Stimulated activated CD4-positive, alpha-beta T cell treated with anti-CD3 and anti-CD28 coated beads, Interleukin-1b, Interleukin-23, amount 100 ng/mL, for 1 hour (primary cell): ENCODE measurements at places on chromosomes 5 and 9.

DNA sequence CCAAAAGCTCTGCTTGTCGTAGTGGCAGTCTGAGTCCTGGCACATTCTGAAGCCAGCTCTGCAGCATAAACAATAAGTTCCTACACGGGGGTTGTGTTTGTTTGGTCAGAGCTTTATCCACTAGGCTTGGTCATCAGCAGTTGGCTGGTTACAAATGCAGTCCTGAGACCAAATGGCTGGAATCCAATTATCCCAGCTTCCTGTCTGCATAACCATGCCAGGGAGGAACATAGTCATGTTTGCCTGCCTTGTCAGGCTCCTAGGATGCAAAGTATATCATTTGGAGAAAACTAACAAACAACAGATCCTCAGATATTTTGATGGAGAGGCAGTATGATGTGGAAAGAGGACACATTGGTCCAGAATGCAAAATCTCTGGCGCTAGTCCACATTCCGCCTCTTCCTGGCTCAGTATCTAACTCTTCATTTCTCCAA, 85.8 kb downstream of the FBXO38 start:
- no peak for DNase-seq

DNA sequence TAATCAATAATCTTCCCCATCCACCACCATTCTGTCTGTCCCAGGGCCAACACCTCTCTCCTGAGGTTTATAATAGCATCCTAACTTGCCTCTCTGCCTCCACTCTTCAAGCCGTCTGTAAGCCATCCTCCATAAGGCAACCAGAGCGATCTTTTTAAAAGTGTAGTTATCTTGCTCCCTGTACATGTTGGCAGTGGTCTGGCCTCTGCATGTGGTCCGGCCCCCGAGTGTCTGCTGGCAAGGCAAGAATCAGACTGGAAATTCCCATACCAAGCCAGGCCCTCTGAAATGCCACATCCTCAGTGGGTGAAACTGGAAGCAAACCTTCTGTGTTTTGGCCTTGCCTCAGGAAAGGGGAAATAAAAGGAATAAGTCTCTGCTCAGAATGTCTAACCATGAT, 17.0 kb downstream of the TTLL11 start:
- no peak for DNase-seq

DNA sequence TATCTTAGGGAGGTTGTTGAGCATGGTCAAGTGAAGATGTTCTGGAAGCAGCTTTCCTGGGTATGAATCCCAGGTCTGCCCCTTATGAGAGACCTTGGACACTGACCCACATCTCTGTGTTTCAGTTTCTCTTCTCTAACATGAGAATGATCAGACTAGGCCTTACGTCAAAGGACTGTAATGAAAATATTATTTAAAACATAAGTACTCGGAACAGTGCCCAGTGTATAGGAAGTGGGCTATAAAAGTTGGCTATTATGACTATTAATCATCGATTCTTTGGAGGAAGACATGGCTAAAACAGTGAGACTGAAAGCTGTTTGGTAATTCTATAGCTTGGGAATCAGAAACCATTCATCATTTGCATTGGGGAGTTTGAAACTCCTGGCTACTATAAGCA, 65.3 kb upstream of the MYO10 start:
- DNase-seq = no peak

- DNase-seq = no peak
Measured at GRCh38 chr5:137612576-137612975, 113.5 kb upstream of the SPOCK1 start.

GRCh38 chr5:106797996-106798395, 872.7 kb downstream of the EFNA5 start:
- no peak for DNase-seq

DNA sequence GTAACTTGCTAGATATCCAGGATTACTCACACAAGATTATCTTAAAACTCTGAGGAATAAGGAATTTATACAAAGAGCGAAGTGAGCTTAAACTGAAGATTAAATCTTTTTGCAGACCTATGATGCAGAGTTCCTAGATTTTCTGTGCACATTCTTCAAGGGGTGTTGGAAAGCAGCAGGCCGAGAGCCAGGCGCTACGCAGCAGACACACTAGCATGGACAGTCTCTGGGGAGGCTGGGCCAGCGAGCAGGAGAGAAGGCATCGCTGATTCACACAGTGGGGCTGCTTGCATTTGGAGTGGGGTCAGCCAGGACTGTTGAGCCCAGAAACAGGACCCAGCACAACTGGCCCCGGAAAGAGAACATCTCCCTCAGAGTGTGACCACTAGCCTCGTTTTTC, 136.3 kb downstream of the ADAMTS16 start:
- no peak for DNase-seq

GRCh38 chr5:73027361-73027760, 71.5 kb downstream of the FCHO2 start:
- DNase-seq = no peak

GRCh38 chr9:124356745-124357390, 58.4 kb downstream of the PSMB7 start:
- DNase-seq = no peak

DNA sequence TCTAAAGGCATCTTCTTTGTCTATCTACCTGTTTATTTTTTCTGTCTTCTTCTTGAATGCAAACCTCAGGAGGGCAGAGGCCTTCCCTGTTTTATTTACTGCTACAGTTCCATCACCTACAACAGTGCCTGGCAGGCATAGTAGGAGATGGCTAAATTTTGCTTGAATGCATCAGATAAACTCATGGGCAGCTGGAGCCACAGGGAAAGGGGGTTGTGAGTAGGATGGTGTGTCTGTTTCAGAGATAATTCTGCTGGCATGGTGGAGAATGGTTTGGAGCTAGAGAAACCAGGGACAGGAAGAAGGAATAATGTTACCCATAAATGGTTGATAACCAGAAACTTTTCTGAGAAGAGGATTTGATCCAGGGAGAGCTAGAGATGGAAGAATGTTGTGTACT, 189.8 kb upstream of the BRINP1 start:
- no peak for DNase-seq

- DNase-seq = no peak
Measured at GRCh38 chr9:6051511-6051950, 36.1 kb upstream of the RANBP6 start.

DNA sequence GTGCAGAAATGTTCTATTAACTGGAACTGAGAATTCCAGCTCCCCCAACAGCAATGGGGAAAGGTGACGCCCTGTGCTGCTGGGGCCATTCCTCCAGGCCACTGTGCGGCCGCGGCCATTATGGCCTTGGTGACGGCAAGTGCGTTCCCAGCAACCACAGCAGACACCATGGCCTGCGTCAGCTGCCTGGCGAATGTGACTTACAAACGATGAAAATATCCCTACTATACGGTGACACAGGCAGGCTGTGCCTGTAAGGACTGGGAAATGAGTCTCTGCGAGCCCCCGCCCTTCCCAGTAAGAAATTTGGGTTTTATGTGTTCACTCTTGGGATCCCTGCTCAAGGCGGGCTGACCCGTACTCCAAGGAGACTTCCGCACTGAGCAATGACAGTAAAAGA, 20.6 kb downstream of the CLPTM1L start:
- no peak for DNase-seq

- no peak for DNase-seq
Measured at GRCh38 chr9:97852399-97853055, 499 bp upstream of the FOXE1 start.

- DNase-seq = no peak
Measured at GRCh38 chr5:59296317-59297264, 596.9 kb downstream of the PDE4D start.

- DNase-seq = no peak
Measured at GRCh38 chr5:19536387-19536786, 451.6 kb downstream of the CDH18 start.

GRCh38 chr5:116032094-116032517, at the start of gene ARL14EPL:
ARL14EPL (plus strand) TSS chr5:116032472; CDS start chr5:116051466, 18,994 bp downstream.
- no peak for DNase-seq

GRCh38 chr9:135951889-135952663, 9.1 kb downstream of the UBAC1 start:
- DNase-seq = no peak

DNA sequence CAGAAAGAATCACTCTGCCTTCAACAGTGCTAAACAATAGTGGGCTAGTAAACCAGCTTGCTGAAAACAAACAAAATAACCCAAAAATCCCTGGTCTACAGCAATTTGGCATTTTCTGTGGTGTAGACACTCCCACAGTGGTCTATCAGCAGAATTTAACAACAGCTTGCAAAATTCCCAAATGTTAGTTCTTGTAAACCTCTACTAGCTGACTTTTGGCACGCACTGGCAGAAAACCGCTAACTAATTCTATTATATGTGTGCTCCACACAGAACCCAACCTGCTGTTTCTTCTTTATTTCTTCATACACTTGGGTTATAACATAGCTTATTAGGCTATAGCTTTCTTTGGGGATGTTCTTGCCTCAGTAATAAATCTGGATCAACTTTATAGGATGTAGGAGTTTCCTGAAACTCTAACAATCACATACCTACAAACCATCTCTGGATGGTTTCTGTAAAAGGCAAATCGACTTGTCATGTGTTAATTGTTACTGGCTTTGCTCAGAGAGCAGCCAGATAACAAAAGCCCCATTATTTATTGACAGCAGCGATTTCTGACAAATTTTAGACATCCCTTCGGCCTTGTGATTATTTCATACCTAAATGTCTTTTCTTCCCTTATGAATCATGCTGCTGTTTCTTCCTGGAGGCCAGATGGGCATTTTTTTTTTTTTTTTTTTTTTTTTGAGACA, 82.7 kb upstream of the NAA35 start:
- no peak for DNase-seq

- DNase-seq = no peak
Measured at GRCh38 chr5:154059039-154059430, 20.3 kb downstream of the MFAP3 start.

DNA sequence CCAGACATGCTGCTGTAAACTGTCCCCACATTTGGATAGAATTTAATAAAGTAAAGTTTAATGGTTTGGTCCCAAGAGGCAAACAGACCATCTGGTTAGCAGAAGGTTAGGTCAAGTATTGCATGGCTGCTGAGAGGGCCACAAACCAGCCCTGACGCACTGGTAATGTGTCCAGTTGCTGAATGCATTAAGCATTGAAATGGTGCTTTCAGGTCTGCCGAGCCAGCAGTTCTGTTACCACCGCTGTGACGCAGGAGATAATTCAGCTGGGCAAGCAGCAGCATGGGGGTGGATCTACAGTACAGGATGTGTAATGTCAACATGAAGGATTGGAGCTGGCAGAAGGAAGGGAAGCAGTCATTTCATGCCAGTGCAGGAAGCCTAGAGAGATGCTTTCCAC, 16.0 kb downstream of the ZNF462 start:
- DNase-seq = no peak

- no peak for DNase-seq
Measured at GRCh38 chr5:176646707-176647029, 616 bp upstream of the TSPAN17 start.

- no peak for DNase-seq
Measured at GRCh38 chr5:14270209-14270702, 127.1 kb downstream of the TRIO start.

DNA sequence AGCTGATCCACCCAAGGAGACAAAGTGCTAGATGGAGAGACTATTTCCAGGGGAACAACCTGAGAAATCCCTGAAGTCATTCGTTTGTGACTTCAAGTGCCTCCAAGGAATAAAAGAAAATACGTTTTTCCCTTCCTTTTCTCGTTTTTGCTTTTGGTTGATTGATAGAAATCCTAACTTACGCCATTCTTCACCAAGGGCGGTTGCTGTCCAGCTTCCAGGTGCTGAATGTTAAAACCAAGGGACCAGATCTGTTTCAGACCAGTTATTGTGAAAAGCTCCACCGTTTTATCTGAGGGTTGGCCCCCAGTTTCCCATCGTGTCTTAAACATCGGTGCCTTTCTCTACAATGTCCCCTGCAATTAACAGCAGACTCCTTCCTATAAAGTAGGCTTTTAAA, 600.7 kb upstream of the SGCD start:
- DNase-seq = no peak

GRCh38 chr9:2180154-2180553, 165.0 kb downstream of the SMARCA2 start:
- no peak for DNase-seq

DNA sequence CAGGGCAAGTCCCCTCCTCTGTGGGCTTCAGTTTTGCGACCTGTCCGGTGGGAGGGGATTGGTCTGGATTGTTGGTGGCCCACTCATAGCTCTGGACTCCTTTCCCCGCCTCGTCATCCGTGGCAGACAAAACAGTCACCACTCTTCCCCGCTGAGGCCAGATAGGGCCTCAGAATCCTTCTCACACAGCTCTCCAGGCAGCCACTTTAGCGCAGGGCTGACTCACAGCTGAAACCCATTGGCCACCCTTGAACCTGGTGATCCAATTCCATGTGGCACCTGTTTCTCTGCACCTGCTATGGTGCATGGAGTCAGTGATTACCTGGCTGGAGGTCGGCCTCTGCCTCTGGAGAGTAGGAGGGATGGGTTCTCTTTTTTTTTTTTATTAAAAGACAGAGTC, 15.8 kb upstream of the CACFD1 start:
- DNase-seq = no peak

- no peak for DNase-seq
Measured at GRCh38 chr9:18746631-18747030, 272.7 kb downstream of the ADAMTSL1 start.

DNA sequence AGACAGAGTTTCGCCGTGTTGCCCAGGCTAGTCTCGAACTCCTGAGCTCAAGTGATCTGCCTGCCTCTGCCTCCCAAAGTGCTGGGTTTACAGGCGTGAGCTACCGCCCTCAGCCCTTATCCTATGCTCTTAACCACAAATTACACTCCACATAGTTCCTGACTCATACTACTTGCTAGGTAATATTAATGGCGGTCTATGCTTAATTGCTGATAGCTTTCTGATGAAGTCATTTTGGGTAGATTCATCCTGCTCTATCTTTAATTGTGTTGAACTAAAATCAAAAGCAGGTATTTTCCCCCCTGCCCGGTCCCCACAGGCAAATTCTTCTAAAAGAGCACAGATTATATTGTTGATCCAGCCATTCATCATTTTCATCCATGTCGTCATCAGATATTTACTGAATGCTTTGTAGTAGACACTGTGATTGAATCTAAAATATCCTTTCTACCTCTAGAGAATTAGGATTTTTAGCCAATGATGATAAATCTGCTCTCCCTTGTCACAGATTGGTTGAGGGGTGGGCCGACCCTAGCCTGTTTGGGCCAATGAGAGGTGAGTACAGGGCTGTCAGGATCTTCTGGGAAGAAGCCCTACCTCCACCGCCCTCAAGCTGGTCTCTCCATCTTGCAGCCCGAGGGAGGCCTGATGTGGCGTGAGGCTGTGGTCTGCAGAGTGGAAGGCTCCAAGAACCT, 144.8 kb downstream of the NR3C1 start:
- no peak for DNase-seq

DNA sequence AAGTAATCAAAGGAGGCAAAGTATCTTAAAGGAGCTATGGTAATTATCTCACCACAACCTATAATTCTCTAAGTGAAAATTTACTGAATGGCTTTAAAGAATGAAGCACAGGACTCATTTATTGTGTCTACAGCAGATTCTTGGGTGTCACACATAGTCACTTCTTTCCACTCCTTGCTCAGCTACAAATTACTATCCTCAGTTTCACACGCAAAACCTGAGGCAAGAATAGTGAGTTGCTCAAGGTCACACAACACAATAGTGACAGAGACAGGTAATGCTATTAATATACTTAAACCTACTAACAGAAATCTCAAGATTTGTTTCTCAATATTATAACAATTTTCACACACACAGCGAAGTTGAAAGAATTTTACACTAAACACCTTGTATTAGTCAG, 120.9 kb upstream of the STK32A start:
- no peak for DNase-seq

- no peak for DNase-seq
Measured at GRCh38 chr5:140258016-140258415, 44.9 kb downstream of the PFDN1 start.

- DNase-seq = no peak
Measured at GRCh38 chr9:79809316-79809876, 237.6 kb downstream of the TLE4 start.

GRCh38 chr9:111094958-111095357, 56.7 kb upstream of the LPAR1 start:
- no peak for DNase-seq
